ENCODE measurements at places on chromosomes 2 and 18.

DNA sequence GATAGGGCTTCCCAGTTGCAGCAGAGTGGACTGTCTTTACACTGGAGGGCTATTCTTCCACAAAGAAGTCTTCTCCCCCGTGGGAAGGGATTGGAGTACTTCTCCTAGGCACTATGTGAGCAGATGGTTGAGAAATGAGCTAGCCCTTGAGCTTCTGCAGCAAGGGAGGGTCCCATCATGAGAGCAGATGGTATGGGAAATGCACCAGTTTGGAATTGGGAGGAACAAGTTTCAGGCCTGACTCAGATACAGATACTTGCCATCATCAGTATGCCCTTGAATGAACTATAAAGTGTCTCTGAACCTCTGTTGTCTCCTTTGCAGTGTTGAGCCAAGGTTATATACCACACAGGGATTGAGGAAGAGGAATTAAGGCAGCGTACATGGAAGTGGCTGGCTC, 757.4 kb downstream of the RNF144A start:
- no peak for DNase-seq

- no peak for DNase-seq
These were observed 29.6 kb upstream of the SLC30A6 start for GRCh38 chr2:32136097-32136496.

- no peak for DNase-seq
These were observed 2.9 kb upstream of the SNRNP27 start for GRCh38 chr2:69890881-69891280.

DNA sequence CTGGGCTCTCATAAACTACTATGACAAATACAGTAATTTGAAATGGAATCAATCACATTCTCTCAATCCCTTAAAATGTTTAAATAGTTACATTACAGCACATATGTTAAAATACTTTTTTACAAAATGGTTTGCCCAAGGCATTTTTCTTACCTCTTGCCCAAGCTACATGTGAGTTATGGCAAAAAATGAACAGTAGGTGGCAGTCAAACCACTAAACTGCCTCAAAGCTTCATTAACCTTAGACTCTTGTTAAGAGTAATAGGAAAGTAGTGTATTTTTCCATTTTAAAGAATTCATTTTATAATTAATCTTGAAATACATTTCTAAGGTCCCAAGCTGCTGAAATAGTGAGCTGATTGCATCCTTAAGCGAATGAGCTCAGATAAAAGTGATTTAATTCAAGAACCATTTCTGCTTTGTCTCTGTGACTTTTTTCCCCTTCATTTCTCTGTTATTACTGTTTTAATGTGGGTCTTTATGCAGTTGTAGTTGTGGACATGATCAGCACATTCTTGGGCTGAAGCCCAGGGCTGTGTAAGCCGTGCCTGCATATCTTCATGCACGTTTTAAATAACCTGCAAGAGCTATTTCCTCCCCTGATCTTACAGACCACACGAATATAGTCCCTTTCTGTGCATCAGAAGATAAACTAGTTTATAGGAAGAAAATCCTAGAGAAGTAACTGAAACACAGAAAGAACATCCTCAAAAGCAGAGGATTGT, 311.8 kb downstream of the LNPK start:
- peak; percentile 66 for DNase-seq

DNA sequence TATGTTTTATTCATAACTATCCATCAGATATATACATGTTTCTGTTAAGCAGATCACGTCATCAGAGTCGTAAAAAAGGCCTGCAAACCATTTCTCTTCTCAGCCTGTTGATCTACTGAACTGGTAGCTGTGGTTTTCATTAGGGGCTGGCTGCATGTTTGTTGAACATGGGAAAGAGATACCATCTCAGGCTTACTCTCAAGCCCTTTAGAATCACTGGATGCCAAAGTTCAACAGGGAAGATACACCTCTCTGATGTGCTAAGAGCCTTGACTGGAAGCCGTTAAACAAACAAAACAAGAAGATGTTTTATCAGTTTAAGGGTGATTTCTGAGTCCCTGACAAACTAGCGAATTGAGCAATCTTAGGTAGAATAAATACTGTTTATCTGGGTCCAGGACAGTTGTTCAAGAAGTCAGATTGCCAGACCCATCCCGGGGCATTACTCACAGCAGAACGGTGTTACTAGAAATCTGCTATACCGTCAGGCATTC, 94.5 kb upstream of the LMAN1 start:
- DNase-seq: no peak

- no peak for DNase-seq
These were observed 79.0 kb upstream of the TRIB2 start for GRCh38 chr2:12637754-12638153.

DNA sequence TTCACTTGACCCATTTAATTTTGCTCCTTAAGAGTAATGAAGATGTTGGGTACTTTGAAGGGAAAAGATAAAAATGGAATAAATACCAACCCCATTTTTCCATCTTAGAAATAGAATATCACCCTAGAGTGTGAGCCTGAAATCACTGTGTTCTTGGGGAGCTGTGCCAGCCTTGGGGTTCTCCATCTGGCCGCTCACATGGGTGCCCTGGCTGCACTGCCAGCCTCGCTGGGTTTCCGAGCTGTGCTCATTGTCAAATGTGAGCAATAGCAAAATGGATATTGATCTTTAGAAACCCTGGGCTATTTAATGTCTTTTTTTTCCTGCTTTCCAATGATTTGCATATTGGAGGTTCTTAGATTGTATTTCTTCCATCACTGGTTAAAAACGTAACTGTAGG, 9.3 kb downstream of the APCDD1 start:
- DNase-seq: no peak

- DNase-seq: no peak
These were observed 14.2 kb upstream of the NR4A2 start for GRCh38 chr2:156346731-156347130.

DNA sequence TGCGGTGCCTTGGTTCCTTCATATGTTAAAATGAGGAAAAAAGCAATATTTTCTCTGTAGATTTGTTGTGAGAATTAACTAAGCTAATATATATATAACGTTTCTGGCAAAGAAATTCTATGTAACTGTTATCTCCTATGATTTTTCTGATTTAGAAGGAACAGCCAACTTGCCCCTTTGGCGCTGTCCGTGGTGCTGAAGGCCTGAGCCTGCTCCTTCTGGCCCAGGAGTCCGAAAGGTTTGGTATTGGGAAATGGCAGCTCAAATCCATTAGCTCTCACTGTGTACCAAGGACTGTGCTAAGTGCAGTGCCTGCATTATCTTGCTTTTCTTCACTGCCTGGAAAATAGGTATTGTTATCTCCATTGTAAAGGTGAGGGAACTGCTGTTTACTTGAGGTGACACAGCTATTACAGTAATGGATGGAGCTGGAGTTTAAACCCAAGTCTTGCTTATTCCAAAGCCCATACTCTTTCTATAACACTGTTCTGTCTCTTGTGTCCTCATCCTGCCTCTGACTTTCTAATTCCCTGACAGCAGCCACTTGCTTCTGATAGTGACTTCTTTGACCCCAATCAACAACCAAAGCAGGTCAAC, 52.2 kb downstream of the C1QL2 start:
- peak; percentile 33 for DNase-seq

- no peak for DNase-seq
These were observed 208.0 kb downstream of the GBX2 start for GRCh38 chr2:235960011-235960715.

Measured in GM12865 (cell line).